ENCODE measurements at places on chromosomes 3 and 15.

DNA sequence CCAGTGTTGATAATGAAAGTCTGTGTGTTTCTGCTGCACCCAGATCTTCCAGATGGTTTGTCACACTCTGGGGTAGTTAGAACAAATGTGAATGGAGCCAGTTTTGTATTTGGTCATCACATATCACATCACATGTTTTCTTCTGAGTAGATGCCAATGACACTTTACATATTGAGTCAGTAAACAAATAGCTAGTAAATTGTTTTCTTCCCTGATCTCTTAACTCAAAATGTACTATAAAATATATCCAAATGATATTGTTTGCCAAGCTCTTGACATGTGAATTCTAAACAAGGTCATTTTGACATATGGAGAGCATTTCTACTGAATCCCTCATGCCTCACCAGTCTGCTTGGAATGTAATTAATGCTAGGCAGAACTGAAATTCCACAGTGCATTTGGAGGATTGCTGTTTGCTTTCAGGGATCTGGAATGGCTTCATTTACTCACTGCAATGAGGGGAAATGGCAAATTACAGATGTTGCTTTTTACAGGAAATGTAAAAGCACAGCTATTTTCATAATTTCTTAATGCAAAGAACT, 45.0 kb downstream of the PDHB start:
- no peak for DNase-seq

GRCh38 chr3:109640146-109640652, 302.9 kb upstream of the DPPA4 start:
- DNase-seq = no peak

GRCh38 chr3:193977622-193978021, 158.3 kb upstream of the HES1 start:
- DNase-seq = no peak

GRCh38 chr15:100929641-100930042, 10.5 kb downstream of the LRRK1 start:
- no peak for DNase-seq

DNA sequence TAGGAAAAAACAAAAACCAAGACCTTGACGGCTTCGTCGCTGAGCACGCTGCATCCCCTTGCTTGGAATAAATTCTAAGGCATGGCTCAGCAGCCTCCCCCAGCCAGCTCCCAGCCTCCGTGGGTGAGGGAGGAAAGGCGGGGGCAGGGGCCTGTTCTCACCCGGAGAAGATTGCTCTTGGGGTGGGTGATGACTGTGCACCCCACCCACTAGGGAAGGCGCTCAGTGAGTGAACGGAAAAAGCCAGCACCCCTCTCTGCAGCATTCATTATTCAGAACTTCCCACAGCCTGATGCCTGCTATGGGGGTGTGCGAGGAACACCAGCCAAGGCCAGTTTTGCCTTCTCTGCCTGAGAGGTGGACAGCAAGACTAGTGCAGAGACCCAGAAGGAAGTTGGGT, 19.3 kb upstream of the NTRK3 start:
- DNase-seq = no peak

Data from tibial nerve (tissue), 4 donors.